ENCODE measurements at places on chromosomes 5 and 9.

DNA sequence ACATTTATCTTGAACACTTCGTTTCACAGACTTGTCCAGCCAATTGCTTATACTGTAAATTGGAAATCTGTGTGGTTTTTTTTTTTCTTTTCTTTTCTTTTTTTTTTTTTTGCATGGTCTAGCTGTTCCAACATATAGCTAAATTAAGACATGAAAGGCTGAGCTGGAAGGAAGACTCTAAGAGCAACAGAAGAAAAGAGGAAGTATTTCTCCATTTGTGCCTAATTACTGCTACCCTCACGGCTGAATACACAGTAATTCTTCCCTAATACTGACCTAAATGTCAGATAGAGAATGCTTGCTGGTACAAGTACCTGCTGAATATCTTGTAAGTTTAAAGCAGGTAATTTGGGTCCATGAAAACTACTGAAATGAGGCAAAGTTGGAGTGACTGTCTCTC, 11.0 kb upstream of the HAPLN1 start:
- DNase-seq = no peak

DNA sequence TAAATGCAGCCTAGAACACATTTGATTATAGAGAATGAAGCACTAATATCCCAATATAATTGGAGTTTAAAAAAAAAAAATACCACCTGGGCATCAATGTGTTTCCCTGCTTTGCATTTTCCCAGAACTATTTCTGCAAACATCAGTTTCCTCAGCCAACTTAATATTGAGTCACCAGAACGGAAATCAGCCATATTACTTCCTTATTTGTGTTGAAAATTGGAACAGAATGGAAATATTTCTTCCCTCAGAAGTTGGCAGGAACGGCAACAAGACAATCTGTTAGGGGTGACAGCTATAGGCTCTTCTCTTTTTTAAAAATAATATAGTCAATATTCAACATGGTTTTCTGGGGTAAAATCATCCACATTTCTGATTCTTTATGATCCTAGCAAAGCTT, 4.0 kb downstream of the MFAP3 start:
- no peak for DNase-seq

DNA sequence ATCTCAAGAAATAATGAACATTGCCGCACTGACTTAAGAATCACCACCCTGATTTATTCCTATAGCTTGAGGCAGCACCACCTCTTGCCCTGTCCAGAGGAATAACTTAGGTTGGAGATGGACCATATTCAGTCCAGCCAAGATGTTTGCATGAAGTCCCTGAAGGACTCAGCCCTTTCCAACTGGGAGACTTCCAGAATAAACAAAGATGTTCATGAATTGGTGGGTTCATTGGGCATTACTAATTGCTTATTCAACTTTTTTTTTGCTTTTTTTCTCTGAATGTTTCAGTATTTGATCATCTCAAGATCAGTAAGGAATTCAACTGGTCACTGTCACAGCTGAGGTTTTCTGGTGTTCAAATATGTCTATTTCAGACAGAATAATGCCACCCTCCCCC, 470.6 kb downstream of the CCDC171 start:
- DNase-seq = no peak

GRCh38 chr5:177370488-177371119, 12.9 kb downstream of the RGS14 start:
- DNase-seq = peak; percentile 57

DNA sequence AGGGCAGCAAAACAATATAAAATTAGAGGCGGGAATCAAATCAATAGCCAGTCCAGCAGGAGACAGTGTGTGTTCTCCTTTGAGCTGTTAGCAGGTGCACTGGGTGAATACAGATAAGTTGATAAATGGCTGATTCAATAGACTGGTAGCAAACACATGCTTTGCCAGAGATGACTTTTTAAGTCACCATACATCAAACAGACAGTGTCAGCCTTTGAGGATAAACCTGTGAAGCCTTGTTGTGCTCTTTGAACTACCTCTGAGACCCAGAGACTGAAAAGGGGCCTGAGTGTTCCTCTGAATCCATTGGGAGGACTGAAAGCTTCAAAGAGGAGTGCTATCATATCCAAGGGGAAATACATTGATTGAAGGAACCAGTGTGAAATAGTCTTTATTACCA, 301.9 kb downstream of the RASEF start:
- no peak for DNase-seq

Data from G401 (cell line).